ENCODE measurements at places on chromosomes 6 and 20.

- no peak for DNase-seq
Measured at GRCh38 chr20:25005220-25005619, 12.7 kb upstream of the APMAP start.

DNA sequence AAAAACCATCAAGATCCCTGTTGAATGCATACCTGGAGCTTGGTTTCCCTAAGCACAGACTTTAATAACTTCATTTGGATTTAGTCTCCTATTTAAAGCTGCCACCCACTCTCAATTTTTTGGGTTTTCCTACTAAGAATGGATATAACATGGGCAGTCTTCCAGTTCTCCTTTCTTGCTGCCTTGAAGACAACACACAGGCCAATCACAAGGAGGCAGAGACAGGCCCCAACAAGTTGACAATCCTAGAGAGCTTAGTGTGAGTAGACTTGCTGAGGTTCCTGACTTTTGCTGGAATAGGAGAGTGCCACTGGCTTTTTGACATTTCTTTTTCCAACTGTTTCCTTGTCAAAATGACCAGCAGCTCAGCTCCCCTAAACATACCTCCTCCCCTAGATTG, 112.3 kb upstream of the ESR1 start:
- no peak for DNase-seq

DNA sequence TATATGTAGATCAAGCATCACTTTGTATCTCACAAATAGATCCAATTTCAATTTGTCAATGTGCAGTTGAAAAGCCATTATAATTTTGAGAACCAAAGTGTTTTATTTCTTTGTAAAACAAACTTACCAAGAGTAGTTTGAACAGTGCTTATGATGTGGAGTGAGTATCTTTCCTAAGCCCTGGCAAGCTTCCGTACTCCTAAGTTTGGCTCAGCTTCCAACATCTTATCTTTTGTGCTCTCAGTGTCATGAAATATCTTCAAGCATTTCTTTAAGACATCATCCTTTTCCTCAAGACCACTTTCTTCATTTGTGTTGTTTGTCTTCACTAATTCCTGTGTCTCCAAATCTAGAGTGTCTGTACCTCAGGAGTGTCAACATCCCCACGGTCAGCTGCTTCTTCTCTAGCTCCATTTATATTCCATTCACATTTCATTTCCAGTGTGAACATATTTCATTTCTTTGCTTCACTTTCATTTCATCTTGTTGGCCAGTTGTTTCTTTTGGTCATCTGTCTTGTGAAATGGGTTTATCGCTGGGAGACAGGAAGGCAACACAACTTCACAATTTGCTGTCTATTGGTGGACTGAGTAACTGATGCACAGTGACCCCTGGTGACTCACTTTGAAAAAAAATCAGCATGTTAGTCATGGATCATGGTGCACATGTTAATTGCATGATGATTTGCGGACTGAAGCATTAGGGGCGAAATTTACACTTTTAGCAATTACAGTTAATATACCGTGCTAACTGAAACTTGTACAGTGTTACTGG, 36.9 kb downstream of the SLC24A3 start:
- no peak for DNase-seq

DNA sequence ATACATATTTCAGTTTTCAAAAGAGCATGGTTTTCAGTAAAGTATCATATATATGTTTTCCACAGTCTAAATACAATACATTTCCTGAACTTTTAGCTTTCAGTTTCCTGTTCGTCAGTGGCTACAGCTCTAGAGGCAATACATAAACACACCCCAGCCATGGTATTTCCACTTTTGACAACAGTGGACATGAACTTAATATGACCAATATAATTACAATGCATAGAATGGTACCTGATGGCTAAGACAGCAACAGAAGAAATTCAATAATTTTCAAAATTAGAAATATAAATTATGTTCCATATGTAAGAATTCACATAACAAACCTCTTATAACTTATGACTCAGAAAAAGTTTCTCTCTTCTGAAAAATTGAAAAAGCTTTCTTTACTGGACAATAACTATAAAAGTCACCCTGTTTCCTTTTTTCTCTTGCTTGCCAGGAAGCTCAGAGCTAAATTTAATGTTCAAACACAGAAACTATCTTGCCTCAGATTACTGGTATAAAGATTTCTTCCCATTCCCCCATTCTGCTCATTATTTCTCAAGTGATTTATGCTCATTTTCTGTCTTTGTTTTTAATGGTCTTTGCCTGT, 19.2 kb downstream of the FKBP5 start:
- DNase-seq: no peak

GRCh38 chr6:25295651-25296050, 16.5 kb downstream of the CARMIL1 start:
- DNase-seq: no peak

DNA sequence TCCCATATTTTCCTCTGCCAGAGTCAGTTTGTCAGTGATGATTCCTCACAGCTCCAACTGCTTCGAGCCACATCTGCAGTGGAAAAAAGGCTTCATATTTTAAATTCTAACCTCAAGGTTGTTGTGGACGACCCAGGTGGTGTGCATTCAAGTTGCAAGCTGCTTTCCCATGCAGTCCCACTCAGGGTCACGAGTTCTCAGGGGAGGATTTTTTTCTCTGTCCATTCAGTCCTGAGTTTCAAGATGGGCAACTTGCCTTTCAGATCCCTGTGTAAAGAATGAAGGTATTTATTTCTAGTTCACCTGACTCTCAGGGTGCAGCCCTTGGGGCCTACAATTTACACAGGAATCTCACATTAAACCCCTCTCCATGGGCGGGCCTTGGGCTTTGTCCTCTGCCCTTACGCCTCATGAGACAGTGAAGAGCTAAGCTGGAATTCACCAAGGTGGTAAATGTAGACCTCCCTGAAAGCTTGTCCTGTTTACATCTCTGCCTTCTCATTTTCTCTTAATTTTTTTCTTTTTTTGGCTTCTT, 65.9 kb downstream of the TPD52L1 start:
- DNase-seq: no peak

DNA sequence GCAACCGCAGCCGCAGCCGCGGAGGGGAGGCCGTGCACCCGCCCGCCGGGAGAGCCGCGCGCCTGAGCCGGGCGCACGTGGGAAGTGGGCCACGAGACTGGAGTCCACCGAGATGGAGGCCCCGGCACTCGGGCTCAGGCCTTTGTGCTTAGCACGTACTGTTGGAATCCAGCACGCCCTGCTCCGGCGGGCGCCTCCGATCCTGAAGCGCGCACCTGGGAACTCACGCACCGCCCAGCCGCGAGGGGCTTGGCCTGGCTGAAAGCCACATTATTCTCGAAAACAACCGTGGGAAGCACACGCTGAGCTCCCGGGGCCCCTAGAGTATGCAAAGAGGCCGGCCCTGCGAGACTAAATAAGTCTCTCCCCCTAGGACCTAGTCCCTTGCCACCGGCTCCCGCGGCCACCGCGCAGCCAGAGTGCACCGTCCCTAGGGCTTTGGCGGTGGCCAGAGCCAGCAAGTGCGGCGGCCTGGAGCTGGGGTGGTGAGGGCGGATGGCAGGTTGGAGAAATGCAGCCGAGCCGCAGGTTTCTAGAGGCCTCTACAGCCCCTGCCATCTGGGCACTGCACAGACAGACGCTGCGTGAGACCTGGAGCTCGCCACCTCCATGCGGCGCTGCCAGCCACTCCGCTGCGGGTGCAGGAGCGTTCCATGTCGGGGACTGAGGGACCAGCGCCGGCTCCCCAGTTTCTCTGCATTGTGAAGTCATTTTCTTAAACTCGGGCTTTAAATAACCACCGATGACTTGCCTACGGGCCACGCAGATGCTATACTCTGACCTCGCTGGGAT, 42.0 kb upstream of the LY86 start:
- peak; percentile 29 for DNase-seq

GRCh38 chr6:121686611-121687023, 251.2 kb downstream of the GJA1 start:
- DNase-seq: no peak

GRCh38 chr20:51447097-51447764, 95.3 kb downstream of the NFATC2 start:
- no peak for DNase-seq

DNA sequence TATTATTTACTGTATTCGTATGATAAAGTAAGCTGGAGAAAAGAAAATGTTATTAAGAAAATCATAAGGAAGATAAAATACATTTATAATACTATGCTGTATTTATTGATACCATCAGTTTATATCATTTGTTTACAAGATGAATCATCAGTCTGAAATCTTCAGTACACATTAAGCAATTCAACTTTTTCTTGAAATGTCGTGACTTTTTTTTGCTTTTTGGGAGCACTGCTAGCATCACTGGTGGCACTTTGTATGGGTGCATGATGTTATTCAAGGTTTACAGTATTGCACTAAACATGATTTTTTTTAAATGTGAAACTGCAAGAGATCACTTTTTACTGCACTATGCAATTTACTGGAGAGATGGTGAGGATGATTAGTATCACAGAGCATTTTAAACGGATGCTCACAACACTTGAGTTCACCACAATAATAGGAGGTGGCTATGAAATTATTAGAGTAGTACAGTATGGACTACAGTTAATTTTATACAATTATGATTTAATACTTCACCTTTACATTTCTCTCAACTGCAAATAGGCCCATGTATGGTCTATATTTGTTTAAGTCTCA, 85.9 kb downstream of the SNAP25 start:
- no peak for DNase-seq

GRCh38 chr6:170076466-170077165, 214.3 kb downstream of the DLL1 start:
- DNase-seq: no peak

DNA sequence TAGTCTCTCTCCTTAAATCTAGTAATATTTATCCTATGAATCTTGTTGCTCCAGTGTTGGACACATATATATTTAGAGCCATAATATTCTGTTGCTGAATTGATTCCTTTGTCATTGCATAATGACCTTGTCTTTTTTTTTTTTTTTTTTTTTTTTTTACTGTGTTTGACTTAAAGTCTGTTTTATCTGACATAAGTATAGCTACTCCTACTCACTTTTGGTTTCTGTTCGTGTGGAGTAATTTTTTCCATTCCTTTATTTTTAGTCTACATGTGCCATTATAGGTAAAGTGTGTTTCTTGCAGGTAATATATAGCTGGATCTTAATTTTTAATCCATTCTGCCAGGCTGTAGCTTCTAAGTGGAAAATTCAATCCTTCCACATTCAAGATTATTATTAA, 166.5 kb downstream of the GMDS start:
- DNase-seq: no peak

GRCh38 chr6:148528292-148528691, 185.7 kb downstream of the SASH1 start:
- DNase-seq: no peak

GRCh38 chr6:16399695-16400094, 161.3 kb downstream of the GMPR start:
- no peak for DNase-seq

DNA sequence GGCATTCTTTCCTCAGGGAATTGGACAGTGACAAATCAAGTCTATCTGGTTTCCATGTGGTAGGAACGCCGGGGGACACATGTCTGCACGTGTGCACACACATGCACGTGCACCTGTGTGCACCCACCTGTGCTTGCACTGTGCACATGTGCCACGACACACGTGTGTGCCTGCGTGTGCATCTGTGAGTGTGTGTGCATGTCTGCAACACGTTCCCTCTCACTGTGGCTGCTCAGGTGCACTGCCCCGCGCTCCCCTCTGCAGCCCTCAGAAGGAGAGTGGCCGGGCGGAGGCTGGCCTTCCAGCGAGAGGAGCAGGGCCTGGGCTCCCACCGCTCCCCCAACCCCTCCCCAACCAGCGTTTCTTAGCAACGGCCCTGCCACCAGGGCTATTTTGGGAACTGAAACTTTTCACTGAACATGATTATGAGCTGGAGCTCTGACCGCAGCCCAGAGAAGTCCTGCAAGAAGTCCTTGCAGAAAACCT, 147.8 kb downstream of the PHACTR3 start:
- DNase-seq: no peak

DNA sequence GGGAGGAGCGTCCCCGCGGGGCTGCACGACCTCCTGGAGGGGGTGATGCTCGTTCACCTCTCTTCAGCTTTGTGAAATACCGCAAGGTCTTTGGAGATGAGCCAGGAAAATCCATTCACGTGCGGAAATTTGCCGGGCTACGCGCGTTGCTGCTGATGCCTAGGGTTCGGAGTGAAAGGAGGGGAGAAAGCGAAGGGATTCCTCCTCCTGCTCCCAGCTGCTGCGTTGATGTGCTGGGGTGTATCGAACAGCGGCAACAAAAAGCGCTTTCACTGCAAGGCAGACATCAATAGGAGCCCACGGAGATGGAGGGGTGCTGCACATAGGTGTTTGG, 391 bp upstream of the B3GAT2 start:
- no peak for DNase-seq

GRCh38 chr20:8790442-8791074, 278.3 kb upstream of the PLCB4 start:
- DNase-seq: no peak

GRCh38 chr6:52363228-52363867, 1.4 kb downstream of the PAQR8 start:
- DNase-seq: no peak

DNA sequence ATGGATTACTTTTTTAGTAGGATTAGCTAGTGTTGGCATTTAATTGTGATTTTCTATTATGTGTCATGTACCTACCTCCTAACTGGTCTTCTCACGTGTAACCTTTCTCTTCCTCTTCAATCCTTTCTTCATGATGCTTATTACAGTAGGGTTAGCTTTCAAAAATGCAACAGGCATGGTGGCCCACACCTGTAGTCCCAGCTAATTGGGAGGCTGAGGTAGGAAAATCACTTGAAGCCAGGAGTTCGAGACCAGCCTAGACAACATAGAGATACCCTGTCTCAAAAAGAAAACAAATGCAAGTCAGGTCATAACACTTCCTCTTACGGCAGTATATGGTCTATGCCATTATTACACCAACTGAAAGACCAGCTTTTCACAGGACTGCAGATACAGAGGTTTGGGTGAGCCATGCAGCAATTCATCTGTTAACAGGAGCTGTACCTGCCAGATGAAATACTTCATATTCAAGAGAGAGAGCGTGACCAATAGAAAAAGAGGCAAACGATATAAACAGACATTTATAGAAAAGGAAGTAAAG, 195.0 kb downstream of the TMEM242 start:
- no peak for DNase-seq

GRCh38 chr6:160222491-160222890, 36.1 kb downstream of the SLC22A2 start:
- no peak for DNase-seq

GRCh38 chr6:76230711-76231110, 158.2 kb upstream of the IMPG1 start:
- no peak for DNase-seq

DNA sequence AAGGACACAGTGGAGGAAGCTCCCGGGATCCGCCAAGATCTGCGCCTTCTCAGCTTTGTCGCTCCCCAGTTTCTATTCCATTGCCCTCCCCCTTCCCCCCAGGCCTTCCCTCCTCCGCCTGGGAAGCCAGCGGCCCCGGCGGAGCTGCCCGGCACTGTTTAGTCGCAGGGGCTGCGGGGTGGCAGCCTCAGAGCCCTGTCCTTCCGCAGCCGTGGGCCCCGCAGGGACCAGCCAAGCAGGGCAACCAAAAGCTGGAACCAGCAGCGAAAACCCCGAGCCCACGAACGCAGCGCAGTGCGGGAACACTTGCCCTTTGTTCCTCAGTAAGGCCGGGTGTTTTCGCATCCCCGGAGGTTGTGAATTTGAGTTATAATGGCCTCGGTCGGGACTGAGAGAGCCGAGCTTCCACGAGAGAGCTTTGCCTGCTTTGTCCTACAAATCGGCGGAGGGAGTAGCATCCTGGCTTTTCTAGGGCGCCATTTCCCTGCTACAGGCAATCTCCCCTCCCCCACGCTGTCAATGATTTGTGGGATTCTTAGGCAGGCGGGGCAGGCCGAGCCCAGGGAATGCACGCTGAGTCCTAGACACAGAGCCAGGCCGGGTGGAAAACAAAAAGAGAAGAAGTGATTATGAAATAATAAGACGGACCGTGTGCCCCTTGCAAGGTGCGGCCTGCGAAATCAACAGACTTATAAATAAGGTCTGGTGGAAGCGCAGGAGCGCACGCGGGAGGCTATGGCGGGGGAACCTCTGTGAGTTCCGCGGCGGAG, 4.0 kb upstream of the TUBB2B start:
- DNase-seq: no peak
